Left cardiac atrium (tissue), 4 donors: ENCODE measurements at places on chromosomes 6 and 20. TPM values are rescaled to one million over a fixed set of nuclear protein-coding genes. Genes with fewer than 3 reads are reported as not detected.

The HLA-DQB1 gene
- total RNA-seq, result 4.6 TPM

The CST7 gene
- total RNA-seq, result 1.7 TPM

The SLC22A1 gene
- total RNA-seq, result 0.38 TPM

The C2 gene
- total RNA-seq, result 12.3 TPM

The ESR1 gene
- total RNA-seq, result 2.4 TPM

The STMND1 gene
- not detected for total RNA-seq

The CST2 gene
- total RNA-seq, result not detected

The DDO gene
- 7.9 TPM for total RNA-seq

The SMIM13 gene
- 11.3 TPM for total RNA-seq

The SMLR1 gene
- not detected for total RNA-seq

The MPIG6B gene
- 0.41 TPM for total RNA-seq

The TGIF2 gene
- 6.4 TPM for total RNA-seq

The HEY2 gene
- 2.1 TPM for total RNA-seq

The FAM217B gene
- total RNA-seq, result 10.2 TPM

The HRH3 gene
- not detected for total RNA-seq

The OSTM1 gene
- total RNA-seq, result 57.9 TPM

The FAM83D gene
- total RNA-seq, result 0.65 TPM

The CEP250 gene
- 11.1 TPM for total RNA-seq

The CD93 gene
- 102 TPM for total RNA-seq

The EPHA7 gene
- total RNA-seq, result 9.8 TPM

The ISM1 gene
- total RNA-seq, result 2.2 TPM

The LY86 gene
- 1.9 TPM for total RNA-seq

The LKAAEAR1 gene
- 0.41 TPM for total RNA-seq

The PERP gene
- total RNA-seq, result 36.7 TPM

The HS3ST5 gene
- total RNA-seq, result not detected

The TMEM244 gene
- total RNA-seq, result not detected

The BCAS4 gene
- 3.3 TPM for total RNA-seq

The APCDD1L gene
- total RNA-seq, result 0.44 TPM

The CTCFL gene
- total RNA-seq, result not detected

The RAET1E gene
- 0.89 TPM for total RNA-seq

The RSPO4 gene
- 0.71 TPM for total RNA-seq
